ENCODE measurements at places on chromosomes 3 and 15.

- DNase-seq: no peak
Measured at GRCh38 chr3:115758076-115758763, 134.9 kb downstream of the GAP43 start.

DNA sequence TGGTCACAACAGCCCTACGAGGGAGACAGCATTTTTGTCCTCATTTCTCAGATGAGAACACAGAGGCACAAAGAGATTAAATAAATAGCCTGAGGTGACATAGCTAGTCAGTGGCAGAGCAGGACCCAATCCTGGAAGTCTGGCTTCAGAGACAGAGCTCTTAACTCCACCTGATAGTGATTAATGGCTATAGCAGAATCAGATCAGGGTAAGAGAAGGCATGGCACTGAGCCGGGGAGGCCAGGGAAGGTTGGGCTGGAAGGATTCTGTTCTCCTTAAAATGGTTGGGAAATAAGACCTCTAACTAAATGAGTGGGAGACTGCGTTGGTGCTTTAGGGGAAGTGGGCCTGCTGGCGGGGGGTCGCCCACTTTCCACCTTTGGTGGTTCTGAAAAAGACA is 104.5 kb downstream of the VGLL4 start:
- no peak for DNase-seq

- DNase-seq: no peak
Measured at GRCh38 chr3:127679534-127680145, 6.9 kb downstream of the ABTB1 start.

DNA sequence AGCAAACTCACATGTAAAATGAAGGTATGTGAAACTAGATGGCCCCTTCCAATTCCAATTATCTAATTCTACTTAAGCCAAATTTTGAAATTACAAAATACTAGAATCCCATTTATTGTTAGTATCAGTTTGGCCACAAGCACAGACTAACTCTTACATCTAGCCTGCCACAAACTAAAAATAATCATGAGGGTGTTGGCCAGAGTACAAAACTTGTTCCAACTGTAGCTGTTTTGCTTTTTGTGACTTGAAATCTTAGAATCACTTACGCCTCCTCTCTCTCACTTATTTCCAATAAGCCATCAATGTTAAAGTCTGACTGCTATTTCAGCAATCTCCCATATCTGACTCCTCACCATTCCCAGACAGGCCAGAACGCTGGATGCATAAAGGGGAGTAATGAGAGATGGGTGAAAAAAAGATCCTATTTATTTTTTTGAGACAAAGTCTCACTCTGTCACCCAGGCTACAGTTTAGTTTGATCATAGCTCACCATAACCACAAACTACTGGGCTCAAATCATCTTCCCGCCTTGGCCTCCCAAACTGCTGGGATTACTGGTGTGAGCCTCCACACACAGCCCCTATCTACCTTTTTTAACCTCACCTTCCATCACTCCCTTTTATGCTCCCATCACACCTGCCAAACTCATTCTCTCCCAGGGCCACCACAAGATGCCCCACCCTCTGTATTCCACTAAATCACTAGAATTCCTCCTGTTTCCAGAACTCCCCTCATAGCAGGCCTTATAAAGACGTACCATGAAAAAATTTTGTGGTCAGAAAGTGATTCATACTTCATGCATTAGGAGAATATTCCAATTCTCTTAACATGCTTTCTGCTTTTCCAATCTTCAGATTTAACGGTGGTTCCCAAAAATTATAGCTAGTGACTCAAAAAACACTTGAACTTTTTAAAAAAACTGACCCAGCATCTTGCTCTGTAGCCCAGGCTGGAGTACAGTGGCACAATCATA is 36.5 kb downstream of the ATOSA start:
- no peak for DNase-seq

- no peak for DNase-seq
Measured at GRCh38 chr3:122508135-122508914, 6.4 kb downstream of the KPNA1 start.

GRCh38 chr15:92958105-92958504 is 58.0 kb downstream of the CHD2 start:
- peak; percentile 55 for DNase-seq

DNA sequence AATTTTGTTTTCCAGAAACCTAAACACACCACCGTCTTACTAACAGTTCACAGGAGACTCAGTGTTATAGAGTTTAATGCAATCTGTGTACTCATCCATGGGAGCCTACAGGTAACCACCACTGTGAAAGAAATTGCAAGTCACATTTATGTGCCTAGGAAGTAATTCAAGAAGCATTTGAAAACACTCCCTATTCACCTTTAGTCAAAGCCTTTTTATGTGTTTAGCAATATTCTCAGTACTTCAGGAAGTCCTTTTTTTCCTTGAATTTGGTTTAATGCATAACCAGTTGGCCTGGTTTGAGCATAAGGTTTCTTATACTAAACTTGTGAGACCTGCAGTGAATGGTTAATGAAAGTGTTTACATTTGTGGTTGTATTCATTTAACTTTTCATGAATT is 346.1 kb downstream of the CHST2 start:
- DNase-seq: no peak

DNA sequence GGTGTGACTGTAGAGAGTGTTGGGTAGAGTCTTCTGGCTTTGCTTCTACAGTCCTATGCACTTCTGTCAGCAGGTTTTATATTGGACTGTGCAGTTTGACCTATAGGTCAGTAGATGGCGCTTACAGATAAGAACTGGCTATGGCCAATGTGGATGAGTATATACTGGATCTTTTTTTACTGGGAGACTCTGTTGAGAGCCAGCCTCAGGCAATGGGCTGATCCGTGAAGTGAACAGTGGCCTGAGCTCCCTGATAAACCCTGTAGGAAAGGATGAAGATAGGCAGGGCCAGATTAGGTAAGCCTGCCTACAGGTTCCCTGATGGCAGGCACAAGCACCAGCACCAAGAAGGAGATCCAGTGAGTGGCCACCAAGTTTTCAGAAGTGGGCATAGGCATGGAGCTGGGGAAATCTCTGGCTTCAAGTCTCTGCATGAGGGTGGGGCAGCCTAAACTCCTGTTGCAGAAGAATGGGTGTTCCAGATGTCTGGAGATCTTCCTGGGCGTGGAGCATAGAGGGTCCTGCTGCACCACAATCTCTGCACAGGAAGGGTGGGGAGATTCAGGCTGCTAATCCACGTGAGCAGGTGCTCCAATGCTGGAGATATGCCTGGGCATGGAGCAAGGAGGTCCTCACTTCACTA is 326.0 kb upstream of the SGO1 start:
- DNase-seq: no peak

DNA sequence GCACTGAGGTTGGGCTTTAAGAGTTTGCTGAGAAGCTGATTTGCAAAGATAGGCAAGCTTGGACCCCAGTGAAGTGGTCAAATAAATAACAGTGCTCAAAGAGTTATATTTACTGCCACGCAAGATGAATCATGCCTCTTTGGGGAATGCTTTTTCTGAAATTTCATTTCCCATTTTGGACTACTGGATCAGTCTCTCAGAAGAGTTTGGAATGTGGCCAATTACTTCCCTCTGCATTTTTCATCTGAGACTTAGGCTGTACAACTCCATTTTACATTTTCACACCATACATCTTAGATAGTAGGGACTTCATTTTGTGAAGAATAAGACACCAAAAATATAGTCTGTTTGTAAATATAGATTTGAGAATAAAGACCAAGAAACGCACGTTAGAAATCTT is 419.7 kb downstream of the FGF12 start:
- DNase-seq: no peak

- no peak for DNase-seq
Measured at GRCh38 chr3:133424937-133425869, 25.3 kb downstream of the BFSP2 start.

DNA sequence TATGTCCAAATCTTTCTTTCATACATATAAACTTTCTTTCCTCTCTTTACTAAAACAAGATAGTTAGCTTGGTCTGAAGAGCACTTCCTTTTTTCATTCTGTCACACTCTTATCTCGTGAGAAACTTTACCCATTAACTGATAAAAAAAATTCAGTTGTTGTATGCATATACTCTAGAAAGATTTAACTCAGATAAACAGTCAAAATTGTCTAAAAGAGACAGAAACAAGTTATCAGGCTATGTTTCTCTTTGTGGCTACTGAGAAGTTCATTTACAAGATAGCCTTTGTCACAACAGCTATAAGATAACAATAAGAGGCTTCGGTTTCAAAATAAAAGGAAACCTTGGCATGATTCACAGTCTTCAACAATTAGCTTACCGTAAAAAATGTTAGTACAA is 235.7 kb upstream of the ATP10A start:
- DNase-seq: no peak

DNA sequence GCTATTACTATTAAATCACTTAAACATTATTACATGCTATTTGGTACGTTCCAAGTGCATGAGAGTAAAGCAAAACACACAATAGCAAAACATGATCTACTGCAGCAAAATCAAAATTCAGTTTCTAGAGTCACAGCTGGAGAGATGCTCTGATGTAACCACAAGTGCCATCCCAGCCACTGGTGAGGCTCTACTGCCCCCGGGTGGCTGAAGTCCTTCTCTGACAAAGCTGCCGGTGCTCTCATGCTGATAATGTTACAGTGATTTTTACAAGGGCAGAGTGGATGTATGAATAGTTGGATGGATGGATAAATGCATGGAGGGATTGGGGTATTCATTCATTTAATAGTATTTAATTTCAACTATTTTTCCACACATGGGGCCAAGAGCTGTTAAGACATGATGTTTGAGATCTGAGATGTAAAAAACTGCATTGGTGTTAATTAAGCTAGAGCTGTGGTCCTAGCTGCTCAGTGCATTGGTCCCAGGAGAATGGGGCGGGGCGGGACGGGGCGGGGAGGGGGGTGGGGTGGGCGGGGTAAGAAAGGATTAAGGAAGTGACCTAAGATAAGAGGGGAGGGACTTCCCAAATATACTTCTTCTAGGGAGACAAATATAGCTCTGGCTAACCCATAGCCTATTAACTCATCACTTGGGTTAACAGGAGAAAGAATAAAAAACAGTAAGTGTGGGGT is 5.3 kb upstream of the SPESP1 start:
- peak; percentile 8 for DNase-seq

DNA sequence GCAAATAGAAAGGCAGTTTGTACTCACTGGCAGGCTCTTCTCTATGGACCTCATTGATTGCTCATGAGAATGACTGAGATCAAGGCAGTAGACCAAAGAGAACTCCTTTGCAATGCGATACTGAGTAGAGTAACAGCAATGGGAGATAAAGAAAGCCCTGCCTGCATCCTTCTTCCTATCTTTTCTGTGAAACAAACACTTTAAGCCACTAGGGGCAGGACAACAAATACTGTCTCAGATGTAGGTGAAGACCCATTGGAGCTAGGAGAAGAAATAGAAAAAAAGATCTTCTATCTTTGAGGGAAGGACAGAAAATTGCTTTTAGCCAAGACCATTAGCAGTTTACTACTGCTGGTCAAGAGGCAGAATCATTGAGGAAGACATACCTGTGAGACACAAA is 117.6 kb upstream of the IGSF10 start:
- no peak for DNase-seq
